Right cardiac atrium (tissue), 5 donors: ENCODE measurements at places on chromosomes 12 and 14. TPM values are rescaled to one million over a fixed set of nuclear protein-coding genes. Genes with fewer than 3 reads are reported as not detected.

E2F7 gene
- total RNA-seq = 0.53 TPM

LRRC43 gene
- 0.94 TPM for total RNA-seq

FITM1 gene
- 178 TPM for total RNA-seq

YEATS4 gene
- 12.6 TPM for total RNA-seq

ERO1A gene
- 15.8 TPM for total RNA-seq

SLC2A13 gene
- total RNA-seq = 7.2 TPM

TEAD4 gene
- 12.0 TPM for total RNA-seq

GATC gene
- 15.2 TPM for total RNA-seq
